COR-L47 (cell line): ENCODE measurements at places on chromosomes 11 and 22.

DNA sequence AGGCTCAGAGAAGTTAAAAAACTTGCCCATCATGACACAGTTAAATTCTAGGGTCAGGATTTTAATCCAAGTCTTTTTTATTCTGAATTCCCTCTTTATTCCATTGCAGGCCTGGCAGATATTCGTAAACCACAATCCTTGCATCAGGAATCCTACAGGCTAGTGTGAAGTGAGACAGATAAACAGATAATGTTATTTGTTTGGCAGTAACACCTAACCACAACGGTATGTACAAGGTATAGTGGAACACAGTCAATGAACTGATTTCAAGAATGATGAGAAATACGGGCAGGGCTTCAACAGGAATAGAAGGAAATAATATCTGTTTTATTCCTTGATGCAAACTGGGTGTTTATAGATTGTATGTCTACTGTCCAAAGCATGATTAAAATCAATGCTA lies 32.0 kb upstream of the NARS2 start:
- DNase-seq = no peak

DNA sequence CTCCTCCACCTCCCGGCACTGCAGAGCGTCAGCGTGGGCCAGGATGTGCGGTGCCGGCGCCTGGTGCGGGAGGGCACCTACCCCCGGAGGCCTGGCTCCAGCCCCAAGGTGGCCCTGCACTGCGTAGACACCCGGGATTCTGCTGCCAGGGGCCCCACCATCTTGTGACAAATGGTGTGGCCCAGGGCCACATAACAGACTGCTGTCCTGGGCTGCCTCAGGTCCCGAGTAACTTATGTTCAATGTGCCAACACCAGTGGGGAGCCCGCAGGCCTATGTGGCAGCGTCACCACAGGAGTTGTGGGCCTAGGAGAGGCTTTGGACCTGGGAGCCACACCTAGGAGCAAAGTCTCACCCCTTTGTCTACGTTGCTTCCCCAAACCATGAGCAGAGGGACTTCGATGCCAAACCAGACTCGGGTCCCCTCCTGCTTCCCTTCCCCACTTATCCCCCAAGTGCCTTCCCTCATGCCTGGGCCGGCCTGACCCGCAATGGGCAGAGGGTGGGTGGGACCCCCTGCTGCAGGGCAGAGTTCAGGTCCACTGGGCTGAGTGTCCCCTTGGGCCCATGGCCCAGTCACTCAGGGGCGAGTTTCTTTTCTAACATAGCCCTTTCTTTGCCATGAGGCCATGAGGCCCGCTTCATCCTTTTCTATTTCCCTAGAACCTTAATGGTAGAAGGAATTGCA lies 13.5 kb downstream of the TSKU start:
- DNase-seq = no peak

DNA sequence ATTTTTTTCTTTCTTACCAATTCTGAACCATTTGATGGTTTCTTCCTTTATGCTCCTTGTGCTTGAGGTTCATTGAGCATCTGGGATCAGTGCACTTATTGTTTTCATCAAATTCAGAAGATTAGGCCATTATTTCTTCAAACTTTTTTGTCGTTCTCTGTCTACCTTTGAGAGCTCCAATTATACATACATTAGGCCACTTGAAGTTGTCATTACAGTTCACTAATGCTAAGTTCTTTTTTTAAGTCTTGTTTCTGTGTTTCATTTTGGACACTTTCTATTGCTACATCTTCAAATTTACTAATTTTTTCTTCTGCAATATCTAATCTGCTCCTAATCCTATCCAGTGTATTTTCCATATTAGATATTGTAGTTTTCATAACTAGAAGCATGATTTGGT lies 40.8 kb downstream of the CDPF1 start:
- no peak for DNase-seq

DNA sequence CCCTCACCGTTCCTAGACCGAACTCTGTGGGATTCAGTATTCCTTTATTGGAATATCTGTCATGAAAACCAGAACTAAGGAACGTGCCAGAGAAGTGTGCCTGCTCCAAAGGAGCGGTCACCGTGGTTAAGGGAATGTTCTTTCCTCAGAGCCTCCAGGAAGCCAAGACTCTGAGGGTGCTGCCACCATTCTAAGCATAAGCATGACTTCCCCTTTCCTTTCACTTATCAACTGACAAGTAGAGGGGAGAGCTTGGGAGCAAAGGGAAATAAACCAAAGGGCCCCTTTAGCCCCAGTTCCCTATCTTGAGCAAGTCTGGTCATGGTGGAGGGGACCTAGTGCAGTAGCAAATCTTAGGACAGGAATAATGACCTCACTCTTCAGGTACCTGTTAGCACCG lies 26.8 kb downstream of the CTR9 start:
- no peak for DNase-seq

GRCh38 chr11:128502726-128503125 lies 84.6 kb downstream of the ETS1 start:
- DNase-seq = no peak

DNA sequence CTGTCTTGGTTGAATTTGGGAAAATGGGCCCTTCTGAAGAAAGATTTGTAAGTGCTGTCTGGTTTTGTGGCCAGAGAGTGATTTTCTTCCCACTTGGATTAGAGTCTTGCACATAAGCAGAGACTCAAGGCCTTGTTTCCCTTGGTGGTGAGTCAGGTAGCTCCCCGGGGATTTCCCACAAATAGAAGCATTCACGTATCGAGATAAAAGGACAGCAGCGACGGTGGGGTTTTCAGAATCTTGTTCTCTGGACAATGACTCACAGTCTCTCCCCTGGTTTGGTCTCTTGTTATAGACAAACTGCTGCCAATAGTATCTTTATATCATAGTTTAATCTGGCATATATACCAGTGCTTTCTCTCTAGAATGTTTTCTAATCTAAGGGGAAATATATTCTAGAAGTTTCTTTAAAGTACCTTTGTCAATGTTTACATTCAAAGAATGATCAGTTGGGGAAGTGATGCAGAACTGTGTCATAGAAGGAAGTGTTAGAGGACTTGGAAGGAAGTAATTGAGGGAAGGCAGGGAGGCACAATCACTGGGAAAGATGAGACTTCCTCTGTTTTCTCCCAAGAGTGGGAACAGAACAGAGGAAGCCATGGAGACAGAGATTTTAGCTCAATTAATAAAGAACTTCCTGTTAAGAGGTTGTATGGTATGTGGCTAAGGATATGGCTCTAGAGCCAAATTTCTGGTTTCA lies 18.1 kb downstream of the POLA2 start:
- DNase-seq = no peak
